ENCODE measurements at places on chromosomes 1 and 21. TPM values are rescaled to one million over a fixed set of nuclear protein-coding genes. Genes with fewer than 3 reads are reported as not detected.
A peak's percentile ranks its signal among the peaks of the same experiment; 100 is the strongest.

DNA sequence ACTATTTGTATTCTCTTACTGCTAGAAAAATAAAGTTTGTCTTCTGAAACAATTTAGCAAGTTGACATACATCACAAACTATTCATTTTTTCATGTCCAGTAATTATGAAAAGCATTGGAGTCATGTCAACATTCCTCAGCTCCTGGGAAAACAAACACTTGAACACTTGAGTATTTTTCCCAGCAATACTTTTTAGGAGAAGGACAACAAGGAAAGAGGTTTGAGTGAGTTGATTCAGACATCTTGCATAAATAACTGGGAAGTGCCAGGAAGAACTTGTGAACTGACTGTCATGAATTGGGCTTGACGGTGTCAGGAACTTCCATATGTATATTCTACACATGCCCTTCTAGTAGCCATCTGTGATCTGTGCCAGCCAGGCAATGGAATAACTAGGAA, 195.6 kb downstream of the HMCN1 start:
- peak; percentile 58 for DNase-seq
- H3K27me3 ChIP-seq, result no peaks in the 10 kb centered on the region
- H3K4me1 ChIP-seq, result peaks cover 5% of the 10 kb centered on the region
- H3K36me3 ChIP-seq, result no peaks in the 10 kb centered on the region
- no peak overlapping the region for H3K27ac ChIP-seq

- peak overlapping the region; percentile 91 for H3K27ac ChIP-seq
- no peaks in the 10 kb centered on the region for H3K36me3 ChIP-seq
- DNase-seq, result peak; percentile 89
- H3K4me3 ChIP-seq, result no peak overlapping the region
- no peaks in the 10 kb centered on the region for H3K27me3 ChIP-seq
- H3K4me1 ChIP-seq, result peaks cover 24% of the 10 kb centered on the region
Observed at GRCh38 chr21:42941696-42942085, 16.3 kb upstream of the ERVH48-1 start.

DNA sequence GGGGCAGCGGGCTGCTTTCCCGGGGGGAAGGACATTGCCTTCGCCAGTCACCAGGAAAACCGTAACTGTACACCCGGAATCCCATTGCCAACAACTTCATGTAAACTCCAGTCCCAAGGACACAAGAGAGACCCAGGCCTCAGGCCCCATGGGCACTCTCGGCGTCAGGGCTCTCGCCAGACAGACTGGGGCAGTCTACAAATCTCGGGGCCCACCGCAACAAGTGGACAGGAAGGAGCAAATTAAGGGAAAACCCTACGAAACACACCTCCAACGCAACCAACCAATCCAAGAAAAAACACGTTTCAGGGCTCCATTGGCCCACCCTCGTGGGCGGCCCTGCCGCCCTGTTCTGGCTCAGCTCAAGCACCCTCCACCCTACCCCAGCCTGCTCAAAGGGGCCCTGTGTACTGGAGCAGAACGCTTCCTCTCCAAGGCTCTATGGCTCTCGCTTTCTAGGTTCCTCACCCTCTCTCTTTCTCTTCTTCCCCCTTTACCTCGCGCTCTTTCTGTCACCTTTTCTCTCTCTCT, 4.6 kb upstream of the ZNF678 start:
- H3K27ac ChIP-seq, result no peak overlapping the region
- no peaks in the 10 kb centered on the region for H3K27me3 ChIP-seq
- no peak overlapping the region for H3K4me3 ChIP-seq
- peaks cover 2% of the 10 kb centered on the region for H3K4me1 ChIP-seq

DNA sequence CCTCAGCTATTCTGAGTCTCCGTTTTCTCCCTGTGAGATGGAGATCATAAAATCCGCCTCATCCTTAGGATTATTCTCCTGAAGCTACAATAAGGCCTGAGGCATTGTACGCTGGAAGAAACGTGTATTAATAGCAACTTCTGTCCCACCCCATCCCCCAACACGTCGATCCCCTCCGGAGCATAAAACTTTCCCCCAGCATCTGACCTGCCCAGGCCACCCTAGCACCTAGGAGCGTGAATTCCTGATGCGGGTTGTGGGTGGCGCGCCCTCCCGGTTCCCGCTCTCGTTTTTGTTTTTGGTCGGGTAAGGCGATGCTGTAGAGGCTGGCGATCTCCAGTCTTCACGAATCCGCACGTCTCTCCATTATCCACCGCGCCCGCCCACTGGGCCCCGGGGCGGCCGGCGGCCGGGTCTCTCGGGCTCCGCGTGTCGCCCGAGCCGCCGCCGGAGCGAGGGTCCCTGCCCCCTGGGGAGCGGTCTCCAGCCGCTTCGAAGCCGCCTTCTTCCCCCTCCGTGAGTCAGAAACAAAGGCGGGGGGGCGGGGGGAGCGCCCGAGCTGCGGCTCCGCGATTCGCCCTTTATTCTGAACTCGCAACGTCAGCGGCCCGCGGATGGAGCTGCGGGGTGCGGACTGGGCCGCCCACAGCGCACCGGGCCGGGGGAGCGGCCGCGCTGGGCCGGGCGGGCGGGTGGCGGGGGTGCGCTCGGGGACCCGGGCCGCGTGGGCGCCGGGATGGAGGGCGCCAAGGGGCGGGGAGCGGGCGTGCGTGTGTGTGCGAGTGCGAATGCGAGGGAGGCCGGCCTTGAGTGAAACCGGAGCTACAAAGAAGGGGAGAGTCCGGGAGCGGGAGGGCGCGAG, at the start of gene PLEKHO1:
Gene PLEKHO1 (plus strand): TSS at position 646 of the 862 bp plus-strand sequence. CDS start 342 bp downstream, outside the sequence.
- no peak within 1 kb of the TSS for H3K27ac ChIP-seq
- no peaks in the 10 kb centered on the region for H3K36me3 ChIP-seq
- H3K4me1 ChIP-seq, result peaks cover 6% of the 10 kb centered on the region
- peak within 1 kb of the TSS; percentile 62 for H3K4me3 ChIP-seq
- DNase-seq, result peak; percentile 79

- no peak for DNase-seq
- no peaks in the 10 kb centered on the region for H3K27me3 ChIP-seq
- no peak overlapping the region for H3K4me3 ChIP-seq
- H3K4me1 ChIP-seq, result peaks cover 6% of the 10 kb centered on the region
- H3K36me3 ChIP-seq, result no peaks in the 10 kb centered on the region
- H3K27ac ChIP-seq, result no peak overlapping the region
Observed at GRCh38 chr1:98210064-98210463, 289.2 kb upstream of the DPYD start.

The TDRD5 gene
- total RNA-seq, result 0.12 TPM

All from MCF 10A (cell line).